CD4-positive, alpha-beta T cell treated with Interleukin-17A for 4 hours (primary cell): ENCODE measurements at places on chromosomes 6 and 20.
A peak's percentile ranks its signal among the peaks of the same experiment; 100 is the strongest.

DNA sequence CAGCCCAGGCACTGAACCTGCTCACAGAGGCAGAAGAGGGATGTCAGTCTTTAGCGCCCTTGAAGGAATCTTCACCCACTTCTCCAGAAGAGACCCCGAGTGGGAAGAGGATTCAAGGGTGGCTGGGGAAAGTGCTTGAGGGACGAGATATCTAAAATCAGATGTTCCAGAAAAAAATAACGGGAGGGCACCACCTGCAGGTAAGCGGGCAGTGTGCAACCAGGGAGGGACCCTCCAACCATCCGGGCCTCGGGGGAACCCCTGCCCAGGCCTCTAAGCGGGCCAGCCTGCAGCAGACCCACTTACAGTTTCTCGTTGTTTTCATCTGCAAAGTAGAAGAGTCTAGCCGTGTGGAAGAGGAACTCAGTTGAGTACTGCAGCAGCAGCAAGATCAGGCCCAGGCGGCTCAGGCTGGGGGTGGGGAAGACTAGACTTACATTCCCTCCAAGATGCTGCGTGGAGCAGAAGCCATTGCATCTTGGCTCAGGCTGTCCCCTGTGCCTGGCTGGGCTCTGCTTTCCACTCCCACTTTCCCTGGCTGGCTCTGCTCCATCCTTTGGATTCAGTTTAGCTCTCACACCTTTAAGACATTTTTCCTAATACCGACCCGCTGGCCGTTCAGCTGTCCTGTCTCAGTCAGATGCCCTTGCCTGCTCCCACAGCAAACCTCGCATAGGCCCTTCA is 71.0 kb downstream of the TRAM2 start:
- no peak for DNase-seq

- no peak for DNase-seq
Observed at GRCh38 chr6:147841547-147842148, 333.2 kb downstream of the SAMD5 start.

GRCh38 chr6:157123234-157123633 is 200.1 kb downstream of the TMEM242 start:
- no peak for DNase-seq

DNA sequence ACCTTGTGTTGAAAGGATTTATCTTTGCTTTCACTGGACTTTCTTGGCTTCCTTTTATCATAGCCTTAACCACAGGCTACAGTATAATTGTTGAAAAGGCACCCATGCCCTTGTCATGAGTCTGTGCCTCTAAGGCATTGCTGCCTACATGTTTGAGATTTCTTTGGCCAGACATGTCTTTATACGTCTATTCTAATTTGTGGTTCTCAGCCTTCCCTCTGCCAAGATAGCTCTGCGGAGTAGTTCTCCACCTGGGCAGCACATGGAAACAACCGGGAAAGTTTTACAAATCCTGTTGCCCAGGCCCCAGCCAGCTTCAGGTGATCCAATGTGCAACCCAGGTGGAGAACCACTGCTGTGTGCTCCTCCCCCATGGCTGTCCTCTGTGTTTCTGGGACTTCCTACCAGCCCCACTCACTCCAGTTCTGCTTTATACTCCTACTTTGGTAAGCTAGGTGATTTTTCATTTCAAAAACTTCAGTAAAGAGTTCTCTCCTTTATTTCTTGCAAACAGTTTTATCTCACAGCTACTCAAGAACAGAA is 159.6 kb upstream of the MYLIP start:
- no peak for DNase-seq

- DNase-seq, result peak; percentile 53
Observed at GRCh38 chr6:44456070-44456965, 68.8 kb downstream of the CDC5L start.

GRCh38 chr6:54515013-54515412 is 206.8 kb downstream of the TINAG start:
- no peak for DNase-seq

DNA sequence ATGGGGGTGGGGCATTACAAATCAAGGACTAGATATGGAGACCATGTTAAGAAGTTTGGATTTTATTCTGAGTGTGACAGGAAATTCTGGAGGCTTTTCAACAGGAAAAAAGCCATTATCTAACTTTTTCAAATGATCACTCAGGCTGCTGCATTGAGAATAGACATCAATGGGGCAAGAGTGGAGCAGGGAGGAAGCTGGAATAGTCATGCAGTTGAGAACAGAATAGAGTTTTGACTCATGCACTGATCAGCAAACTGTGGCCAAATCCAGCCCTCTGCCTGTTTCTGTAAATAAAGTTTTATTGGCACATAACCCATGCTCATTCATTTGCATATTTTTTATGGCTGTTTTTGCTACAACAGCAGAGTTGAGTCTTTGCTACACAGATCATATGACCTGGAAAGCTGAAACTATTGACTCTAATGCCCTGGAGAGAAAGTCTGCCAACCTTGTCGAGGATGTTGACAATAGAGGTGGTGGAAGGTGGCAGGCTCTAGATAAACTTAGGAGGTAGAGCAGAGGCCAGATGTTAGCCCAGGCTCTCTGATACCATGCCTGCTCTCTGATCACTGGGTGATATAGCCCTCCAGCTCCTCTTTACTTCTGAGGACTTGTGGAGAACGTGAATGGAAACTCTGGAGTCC is 441.8 kb downstream of the PTPRT start:
- no peak for DNase-seq

- DNase-seq, result no peak
Observed at GRCh38 chr6:80607811-80608391, 501.4 kb downstream of the BCKDHB start.

GRCh38 chr6:158506601-158507000 is 53.3 kb upstream of the TMEM181 start:
- DNase-seq, result no peak

GRCh38 chr6:129194306-129194941 is 311.5 kb downstream of the LAMA2 start:
- DNase-seq, result no peak

DNA sequence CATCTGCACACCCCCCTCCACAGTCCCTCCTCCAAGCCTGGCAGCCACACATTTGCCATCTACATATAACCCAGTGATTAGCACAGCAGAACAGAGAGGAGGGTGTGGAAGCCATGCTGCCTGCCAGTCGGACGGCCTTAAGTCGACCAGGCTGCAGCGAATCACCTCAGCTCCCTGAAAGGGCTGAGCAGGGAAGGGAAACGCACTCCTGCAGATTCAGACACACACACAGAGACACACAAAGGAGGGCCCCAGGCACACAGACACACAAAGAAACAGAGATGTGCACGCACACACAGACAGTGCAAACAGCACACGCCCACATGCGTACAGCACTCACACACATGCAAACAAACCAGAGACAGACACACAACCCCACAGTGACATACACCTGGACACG is 11.2 kb upstream of the SIRPA start:
- DNase-seq, result no peak

- DNase-seq, result no peak
Observed at GRCh38 chr6:91886183-91886795, 1299.4 kb upstream of the MAP3K7 start.

DNA sequence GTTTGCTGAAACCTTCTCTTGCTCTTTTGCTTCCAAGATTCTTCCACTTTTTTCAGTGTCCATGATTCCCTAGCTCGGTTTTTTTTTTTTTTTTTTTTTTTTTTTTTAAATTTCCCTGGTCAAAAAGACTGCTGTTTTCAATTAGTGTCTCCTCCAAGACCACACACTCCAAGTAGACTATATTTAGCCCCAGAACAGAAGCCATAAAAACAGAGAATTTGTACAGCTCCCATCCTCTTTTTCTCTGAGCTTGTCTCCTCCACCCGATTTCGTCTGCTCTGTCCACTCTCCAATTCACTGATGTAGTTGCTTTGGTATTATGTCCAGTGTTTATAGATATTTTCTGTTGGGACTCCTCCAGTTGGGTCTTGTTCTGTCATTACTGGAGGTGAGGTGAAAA is 37.6 kb downstream of the RSPH3 start:
- no peak for DNase-seq

- DNase-seq, result no peak
Observed at GRCh38 chr6:163468738-163469137, 54.2 kb downstream of the QKI start.

DNA sequence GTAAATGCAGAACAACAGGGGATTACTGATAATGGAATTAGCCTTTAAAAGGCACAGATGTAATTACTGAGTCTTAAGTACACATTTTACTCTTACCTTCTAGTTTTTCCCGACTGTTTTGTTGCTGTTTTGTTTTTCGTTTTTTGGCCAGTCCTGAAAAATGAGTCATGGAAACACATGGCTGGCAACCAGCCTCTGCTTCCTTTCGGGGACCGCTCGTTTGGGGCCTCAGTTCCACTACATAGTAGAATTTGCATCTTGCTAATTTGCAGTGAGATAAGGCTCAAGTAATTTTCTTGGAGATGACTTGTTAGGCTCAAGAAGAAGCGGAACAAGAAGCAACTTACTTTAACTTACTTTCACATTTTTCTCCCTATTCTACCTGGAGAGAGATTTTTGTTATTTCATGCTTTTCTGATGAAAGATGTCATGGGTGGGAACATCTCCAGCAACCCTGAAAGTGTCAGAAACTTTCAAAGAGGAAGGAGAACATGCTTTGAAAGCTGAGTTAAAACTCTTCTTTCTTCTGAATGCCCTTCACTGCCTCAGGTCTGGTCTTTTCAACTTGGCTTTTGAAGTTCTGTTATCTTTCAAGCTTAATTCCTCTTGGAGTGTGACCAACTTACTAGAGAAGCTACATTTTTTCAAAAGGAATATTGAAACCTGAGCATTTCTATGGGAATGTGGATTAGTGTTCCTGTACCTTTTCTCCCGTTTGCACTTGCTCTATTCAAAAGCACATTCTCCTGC is 71.5 kb upstream of the HDAC2 start:
- no peak for DNase-seq

GRCh38 chr20:48697845-48698491 is 129.8 kb downstream of the PREX1 start:
- DNase-seq, result peak; percentile 17

DNA sequence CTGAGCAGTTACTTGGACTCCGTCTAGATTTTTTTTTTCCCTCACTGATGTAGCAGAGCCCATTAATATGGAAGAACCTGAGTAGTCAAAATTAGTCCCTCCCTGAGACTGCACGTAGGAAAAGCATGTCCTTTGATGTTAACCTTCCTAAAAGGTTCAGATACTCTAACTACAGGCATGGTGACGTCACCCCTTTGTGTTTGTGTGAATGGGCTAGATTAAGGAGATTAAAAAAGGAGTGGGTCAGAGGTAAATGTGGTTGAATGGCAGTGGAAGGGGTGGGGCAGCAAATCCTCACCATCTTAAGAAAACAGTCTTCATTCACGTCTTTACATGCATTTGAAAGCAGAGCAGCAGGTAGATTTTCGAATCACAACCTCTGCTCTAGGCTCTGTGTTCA is 521.1 kb downstream of the TFAP2B start:
- DNase-seq, result no peak

GRCh38 chr6:90369024-90369519 is 72.4 kb upstream of the BACH2 start:
- peak; percentile 24 for DNase-seq

DNA sequence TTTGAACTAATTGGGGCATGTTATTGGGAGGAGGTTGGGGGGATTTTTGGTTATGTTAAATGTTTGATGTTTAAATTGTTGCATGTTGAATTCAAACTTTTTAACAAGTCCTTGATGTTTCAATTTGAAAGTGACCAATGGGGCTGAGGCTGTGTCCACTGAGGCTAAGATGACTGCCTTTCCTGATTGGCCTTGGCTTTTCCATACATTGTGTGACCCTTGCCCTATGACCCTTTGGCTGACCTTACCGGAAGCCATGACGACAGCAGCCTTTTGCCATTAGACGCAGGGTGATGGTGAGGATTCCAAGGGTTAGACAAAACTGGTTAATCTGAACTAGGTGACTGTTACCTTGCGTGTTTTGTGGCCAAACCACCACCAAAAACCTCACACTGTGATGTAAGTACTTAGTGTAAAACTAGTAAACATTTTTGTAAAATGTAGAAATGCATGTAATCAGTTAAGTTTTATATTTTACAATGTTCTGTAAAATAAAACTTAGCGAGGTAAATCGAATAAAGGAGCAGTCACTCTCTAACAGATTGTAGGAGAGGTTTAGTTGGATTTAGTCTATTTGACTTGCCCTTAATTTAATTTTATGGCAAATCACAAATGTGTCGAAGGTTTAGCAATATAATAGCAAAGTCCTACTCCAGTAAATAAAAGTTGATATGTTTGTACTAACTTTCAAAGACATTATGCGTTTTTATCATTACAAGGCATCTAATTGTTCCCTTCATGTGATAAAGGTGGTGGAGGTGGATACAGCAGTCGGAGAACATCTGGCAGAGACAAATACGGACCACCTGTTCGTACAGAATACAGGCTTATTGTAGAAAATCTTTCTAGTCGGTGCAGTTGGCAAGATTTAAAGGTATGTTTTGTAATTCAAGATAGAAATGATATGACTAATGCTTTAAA is 1.6 kb downstream of the SRSF6 start:
- no peak for DNase-seq

- DNase-seq, result no peak
Observed at GRCh38 chr6:129510950-129511349, 199.0 kb downstream of the ARHGAP18 start.

DNA sequence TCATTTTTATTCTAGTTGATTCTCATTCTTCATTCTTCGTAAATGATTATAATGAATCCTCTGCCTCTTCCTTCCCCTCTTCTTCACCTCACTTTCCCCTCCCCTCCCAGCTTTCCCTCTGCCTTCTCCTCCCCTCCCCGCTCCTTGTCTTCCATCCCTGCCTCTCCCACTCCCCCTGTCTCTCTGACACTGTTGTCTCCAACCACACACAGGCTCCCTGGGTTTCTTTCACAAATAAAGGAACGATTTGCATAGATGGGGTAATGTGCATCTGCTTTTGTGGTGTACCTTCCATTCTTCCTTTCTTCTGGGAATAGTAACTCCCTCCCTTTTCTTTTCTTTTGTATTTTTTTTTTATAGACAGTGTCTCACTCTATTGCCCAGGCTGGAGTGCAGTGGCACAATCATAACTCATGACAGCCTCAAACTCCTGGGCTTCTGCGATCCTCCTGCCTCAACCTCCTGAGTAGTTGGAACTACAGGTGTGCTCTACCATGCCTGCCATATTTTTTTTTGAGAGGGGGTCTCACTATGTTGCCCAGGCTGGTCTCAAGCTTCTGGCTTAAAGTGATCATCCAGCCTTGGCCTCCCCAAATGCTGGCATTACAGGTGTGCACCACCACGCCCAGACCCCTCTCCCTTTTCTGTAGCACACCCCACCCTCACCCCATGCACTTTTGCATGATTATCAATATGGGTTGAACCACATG is 318.6 kb downstream of the PRKN start:
- no peak for DNase-seq

GRCh38 chr6:144710207-144710606 is 425.1 kb downstream of the UTRN start:
- DNase-seq, result no peak

GRCh38 chr20:32404017-32404416 is 45.9 kb downstream of the ASXL1 start:
- no peak for DNase-seq
